ENCODE measurements at places on chromosomes 12 and 14. TPM values are rescaled to one million over a fixed set of nuclear protein-coding genes. Genes with fewer than 3 reads are reported as not detected.

Gene SLC10A1
- polyA plus RNA-seq: not detected

DNA sequence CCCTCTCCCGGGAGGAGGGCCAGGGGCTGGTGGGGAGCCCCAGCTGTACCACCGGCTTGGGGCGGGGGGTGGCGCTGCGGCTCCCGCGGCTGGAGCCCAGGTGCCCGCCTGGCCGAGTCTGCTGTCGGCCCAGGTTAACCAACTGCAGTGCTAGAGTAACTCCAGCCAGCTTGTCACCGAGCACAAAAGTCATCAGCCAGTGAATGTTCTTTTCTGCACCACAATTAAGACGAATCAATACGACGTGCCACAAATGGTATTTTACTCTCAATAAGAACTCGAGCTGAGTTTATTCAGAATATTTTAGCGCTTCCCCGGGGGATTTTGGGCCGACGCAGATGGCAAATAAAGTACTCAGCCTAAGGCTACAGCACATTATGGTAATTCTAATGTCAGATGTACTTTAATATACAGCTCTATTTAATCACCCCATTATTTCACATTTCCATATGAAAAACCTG, 83.2 kb downstream of the BCL11B start:
- DNase-seq: no peak

DNA sequence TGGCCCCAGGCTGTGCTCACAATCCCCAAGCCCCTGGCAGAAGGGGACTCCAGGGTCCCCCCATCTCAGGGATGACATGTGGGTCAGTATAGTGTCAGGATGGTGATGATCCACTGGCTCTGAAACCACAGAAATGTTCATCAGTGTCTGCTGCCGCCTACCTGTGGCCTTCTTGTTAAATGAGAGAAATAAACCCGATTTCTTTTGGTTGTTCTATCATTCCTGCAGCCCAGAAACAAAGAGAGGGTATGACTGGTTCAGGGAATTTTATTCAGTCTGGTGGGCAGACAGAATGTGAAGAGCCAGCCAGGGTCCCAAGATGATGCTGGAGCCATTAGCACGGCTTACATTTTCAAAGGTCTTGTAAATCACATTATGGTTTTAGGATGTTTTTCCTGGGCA, 86.6 kb downstream of the CRADD start:
- DNase-seq: no peak

Gene TCL1B
- polyA plus RNA-seq: not detected

DNA sequence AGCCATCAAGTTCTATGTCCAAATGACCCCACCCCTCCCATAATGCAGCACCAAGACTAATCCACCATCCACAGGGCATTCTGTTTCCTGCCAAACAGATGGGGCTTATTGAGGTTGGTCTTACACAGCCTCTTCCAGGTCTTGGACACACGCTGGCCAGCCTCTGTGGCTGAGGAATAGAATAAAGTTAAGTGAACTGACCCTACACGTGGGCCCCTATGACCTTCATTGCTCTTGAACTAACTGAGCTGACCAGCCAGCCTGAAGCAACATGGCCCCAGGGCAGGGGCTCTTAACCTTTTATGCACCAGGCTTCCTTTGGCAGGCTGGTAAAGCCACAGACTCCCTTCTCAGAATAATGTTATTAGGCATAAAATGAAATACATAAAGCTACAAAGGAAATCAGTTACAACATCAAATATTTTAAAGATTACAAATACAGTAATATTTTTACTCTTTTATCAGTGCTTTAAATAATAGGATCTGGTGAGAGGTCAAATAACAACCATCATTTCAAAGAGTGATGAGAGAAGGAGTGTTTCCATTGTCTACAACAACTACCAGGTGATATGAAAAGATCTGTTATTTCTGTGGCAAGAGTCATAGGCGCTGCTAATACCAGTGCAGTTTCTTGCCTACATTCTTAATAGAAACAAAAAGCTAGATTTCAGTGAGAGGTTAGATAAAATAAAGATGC, 192.9 kb upstream of the NUDT4 start:
- DNase-seq: no peak

Gene HECTD1
- polyA plus RNA-seq: 121 TPM

- DNase-seq: no peak
These were observed 100.2 kb downstream of the STAB2 start for GRCh38 chr12:103687253-103687652.

DNA sequence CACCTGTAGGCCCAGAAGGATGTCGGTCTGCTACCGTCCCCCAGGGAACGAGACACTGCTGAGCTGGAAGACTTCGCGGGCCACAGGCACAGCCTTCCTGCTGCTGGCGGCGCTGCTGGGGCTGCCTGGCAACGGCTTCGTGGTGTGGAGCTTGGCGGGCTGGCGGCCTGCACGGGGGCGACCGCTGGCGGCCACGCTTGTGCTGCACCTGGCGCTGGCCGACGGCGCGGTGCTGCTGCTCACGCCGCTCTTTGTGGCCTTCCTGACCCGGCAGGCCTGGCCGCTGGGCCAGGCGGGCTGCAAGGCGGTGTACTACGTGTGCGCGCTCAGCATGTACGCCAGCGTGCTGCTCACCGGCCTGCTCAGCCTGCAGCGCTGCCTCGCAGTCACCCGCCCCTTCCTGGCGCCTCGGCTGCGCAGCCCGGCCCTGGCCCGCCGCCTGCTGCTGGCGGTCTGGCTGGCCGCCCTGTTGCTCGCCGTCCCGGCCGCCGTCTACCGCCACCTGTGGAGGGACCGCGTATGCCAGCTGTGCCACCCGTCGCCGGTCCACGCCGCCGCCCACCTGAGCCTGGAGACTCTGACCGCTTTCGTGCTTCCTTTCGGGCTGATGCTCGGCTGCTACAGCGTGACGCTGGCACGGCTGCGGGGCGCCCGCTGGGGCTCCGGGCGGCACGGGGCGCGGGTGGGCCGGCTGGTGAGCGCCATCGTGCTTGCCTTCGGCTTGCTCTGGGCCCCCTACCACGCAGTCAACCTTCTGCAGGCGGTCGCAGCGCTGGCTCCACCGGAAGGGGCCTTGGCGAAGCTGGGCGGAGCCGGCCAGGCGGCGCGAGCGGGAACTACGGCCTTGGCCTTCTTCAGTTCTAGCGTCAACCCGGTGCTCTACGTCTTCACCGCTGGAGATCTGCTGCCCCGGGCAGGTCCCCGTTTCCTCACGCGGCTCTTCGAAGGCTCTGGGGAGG, at the start of gene LTB4R:
Gene LTB4R (plus strand): TSS at position 857 of the 959 bp plus-strand sequence. CDS start 4,150 bp downstream, outside the sequence.
- no peak for DNase-seq

Gene CAPS2
- 1.3 TPM for polyA plus RNA-seq

DNA sequence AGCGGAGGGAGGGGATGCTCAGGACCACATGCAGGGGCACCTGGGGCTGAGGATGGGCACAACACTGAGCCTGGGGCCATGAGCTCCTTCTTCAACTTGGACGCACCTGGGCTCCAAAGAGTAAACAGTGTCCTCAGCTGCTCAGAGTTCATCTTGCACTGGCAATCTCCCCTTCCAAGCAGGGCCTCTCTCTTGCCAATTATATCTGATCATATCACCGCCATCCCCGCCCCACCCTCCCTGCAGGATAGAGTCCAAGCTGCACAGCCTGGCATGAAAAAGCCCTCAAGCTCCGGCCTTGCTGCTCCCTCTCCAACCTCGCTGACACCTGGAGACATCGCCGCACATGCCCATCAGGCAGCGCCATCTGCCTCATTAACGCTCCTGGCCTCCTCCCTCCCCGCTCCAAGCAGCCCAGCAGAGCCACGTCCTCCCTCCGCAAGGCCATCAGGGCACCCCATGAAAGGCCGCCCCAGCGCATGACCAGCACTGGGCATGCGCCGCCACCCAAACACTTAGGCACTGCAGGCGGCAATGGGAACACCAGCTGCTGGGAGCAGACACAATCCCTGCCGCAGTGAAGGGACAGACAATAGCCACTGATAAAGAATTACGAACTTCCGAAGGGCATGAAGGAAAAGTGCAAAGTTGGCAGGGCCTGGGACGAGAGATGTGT, 88.8 kb downstream of the CHGA start:
- DNase-seq: no peak

GRCh38 chr14:90040411-90040810, 21.4 kb upstream of the KCNK13 start:
- DNase-seq: no peak

DNA sequence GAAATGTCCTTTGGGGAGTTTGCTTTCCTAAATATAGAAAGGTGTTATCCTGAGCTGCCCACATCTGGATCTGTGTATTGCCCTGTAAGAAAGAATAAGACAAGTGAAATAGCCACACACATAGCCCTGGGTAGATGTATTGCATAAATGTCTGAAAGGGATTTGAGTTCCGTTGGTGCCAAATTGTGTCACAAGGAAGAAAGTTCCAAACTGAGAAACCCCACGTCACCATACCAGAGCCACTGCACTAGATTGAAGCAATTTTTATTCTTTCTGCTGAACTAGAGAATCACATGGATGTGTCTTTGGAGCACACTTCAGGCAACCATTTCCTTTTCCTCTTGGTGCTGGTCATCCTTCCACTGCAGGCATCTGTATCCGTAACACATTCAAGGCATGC, 5.0 kb downstream of the RNASE9 start:
- DNase-seq: no peak

DNA sequence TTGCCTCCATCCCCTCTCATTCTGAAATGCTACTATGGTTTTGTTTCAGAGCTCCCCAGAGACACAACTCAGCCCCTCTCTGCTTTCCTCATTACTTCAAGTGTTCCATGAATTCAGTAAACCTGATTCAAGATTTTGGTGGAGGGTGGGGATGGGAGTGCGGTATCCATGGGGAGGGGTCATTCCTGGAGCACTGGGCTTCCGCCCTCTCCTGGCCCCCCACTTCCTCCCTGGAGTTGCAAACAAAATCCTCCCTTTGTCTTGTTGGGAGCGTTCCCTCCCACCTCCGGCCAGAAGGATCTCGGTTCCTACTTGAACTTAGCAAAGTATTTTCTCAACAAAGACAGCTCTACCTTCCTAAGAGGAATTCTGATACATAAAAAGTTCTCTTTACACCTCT, 71.8 kb upstream of the LTA4H start:
- DNase-seq: no peak

Gene LHX5
- polyA plus RNA-seq: not detected

- DNase-seq: no peak
These were observed 9.0 kb upstream of the FKBP11 start for GRCh38 chr12:48934312-48934706.

DNA sequence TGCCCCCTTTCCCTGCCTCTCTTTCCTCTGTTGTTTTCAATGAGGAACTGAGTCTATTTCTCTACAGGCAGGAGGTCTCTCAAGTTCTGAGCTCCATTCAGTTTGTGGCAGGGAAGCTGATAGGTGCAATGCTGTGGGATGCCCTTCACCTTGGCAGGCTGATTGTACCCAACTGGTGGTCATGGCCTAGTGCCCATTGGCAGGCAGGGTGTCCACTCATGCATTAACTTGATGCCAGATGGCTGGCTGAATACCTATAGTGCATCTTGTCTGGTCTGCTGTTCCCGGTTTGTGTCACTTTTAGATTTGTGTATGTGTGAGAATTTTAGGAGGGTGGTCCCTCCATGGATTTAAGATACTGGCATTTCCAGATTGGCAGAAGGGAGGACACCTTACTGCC, 20.0 kb upstream of the ITGA5 start:
- no peak for DNase-seq

Gene KHNYN
- polyA plus RNA-seq: 17.6 TPM

DNA sequence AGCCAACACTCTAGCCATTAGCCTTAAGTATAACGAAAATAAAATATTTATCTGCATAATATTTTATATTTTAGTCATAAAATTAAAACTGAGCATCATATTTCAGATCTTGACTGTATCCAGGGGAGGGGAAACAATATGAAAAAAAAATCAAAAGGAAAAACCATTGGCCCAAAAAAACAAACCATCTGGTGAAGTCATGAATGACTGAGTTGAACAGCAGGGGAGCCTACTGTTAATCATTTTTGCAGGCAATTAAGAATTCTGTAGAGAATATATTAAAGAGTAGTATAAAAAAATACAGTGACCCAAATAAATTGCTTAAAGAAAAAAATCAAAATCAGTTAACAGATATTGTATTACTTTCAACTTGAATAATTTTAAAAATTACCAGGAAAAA, 224.8 kb downstream of the C12orf50 start:
- no peak for DNase-seq

Gene TSPAN19
- polyA plus RNA-seq: not detected

DNA sequence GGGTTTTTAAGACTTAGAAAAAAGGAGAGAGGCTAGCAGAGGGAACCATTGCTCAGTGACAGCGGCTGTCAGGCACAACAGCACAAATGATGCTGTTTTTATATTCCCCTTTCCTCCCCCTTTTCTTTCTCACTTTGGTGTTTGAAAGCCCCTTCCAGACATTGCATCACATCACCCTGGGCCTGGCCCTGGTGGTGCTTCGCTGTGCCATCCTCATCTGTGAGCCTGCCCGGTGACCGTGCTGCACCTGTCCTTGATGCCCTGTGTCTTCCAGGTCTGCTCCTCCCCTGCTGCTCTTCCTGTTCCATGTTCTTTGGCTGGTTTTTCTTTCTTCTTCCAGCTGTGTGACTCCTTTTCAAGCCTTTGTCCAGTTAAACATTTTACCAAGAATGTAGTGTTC, 24.8 kb downstream of the KLC1 start:
- DNase-seq: no peak

DNA sequence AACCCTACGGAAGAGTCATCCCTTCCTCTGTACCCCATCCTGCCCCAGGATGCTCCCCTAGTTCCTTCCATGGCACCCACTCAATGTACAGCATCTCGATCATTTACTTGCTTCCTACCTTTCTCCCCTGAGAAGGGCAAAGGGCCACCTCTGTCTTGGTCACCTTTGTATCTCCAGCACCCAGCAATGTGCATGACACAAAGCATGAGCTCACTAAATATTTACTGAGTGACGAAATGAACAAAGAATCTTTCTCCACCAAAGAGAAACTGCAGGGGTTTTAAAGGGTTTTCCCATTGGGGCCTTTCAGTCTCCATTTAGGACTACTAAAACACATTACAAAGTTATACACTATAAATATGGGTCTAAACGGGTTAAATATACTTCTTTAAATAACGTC, 30.6 kb downstream of the ATG14 start:
- DNase-seq: no peak

DNA sequence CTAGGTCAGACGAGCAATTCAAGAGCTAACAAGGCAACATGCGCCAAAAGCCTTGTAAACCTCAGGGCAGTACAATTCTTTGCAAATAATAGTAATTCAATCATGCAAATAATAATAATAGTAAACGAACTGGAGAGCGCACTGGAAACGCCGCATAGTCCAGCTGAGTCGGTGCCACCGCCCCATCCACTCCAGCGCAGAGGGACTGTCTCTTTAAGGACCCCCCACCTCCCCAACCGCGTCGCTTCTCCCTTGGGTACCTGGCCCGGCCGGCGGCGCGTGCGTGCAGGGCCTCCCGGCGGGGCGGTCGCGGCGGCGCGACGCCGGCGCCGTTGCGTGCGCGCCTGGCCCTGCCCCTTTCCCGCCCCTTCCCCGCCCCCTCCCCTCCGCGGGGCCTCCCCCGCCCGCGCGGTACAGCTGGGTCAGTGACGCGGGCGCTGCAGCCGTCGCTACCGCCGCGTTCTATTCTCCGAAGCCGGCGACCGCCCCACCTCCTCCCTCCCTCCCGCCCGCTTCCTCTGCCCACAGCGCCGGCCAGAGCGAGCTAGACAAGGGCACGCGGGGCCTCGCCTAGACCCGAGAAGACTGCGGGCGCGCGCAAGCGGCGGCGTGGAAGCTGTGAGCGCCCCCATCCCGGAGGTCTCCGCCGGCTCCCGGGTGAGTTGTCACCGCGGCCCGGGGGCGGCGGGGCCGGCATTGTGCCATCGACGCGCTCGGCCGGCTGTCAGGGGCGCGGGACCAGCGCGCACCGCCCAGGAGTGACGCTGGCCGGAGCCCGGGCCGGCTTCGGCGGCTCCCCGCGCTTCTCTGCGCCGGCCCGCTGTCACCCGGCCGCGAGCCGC, at the start of gene SUSD6:
Gene SUSD6 (plus strand): TSS at position 425 of the 842 bp plus-strand sequence. CDS start 46,997 bp downstream, outside the sequence.
- peak; percentile 48 for DNase-seq

Gene RNASE7
- not detected for polyA plus RNA-seq

Gene PARP11
- polyA plus RNA-seq: 5.4 TPM
